ENCODE measurements at places on chromosomes 13 and 19.

- no peak for DNase-seq
Measured at GRCh38 chr19:40763526-40763925, 11.8 kb upstream of the MIA start.

GRCh38 chr13:74930402-74931165, 551.4 kb downstream of the TBC1D4 start:
- no peak for DNase-seq

DNA sequence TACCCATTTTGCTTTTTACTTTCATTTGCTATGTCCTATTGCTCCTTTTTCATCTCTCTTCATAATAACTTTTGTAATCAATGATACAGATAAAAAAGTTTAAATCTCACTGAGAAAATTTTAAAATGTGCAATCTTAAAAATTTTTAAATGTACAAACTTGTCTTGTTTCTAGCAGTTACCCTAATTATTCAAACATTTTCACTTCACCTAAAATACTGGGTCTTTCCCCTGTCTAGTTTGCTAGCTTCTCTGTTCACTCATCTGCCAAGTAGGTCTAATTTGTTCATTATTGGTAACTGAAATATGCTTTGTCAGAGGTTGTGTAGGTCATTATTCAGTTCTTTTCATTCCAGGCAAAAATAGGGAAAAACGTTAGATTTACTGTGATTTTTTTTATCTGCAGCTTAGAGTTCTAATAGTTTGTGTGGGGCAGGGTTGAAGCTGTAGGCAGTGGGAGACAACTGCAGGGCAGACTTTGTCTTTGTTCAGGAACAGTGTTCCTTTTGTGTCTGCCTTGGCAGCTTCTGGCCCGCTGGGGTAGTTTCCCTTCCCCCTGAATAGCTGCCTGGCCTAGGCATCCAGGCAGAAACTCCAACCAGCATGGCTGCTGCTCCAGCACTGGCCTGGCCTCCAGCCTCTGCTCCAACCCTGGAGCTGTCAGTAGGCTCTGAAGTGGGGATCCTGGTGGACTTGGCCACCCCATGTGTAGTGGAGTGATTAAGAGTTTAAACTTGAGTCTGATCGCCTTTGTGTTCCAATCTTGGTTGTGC, 48.5 kb downstream of the WDFY2 start:
- no peak for DNase-seq

DNA sequence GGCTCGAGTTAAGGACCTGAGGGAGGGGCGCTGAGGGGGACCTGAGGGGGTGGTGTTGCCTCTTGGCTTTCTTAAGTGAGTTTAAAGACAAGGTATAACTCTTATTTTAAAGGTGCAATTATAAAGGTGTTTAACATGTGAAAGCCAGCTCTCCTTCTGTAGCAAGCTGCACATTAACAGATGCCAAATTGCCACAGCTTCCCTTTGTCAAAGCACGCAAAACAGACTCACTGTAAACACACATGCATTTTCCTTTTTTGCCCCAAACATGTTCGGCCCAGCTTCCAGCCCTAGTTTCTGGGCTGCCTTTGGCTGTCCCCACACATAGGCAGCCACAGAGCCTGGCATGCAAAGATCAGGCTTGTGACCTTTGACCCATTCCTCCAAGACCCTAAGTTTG, 111.9 kb downstream of the SLC7A1 start:
- DNase-seq, result no peak

DNA sequence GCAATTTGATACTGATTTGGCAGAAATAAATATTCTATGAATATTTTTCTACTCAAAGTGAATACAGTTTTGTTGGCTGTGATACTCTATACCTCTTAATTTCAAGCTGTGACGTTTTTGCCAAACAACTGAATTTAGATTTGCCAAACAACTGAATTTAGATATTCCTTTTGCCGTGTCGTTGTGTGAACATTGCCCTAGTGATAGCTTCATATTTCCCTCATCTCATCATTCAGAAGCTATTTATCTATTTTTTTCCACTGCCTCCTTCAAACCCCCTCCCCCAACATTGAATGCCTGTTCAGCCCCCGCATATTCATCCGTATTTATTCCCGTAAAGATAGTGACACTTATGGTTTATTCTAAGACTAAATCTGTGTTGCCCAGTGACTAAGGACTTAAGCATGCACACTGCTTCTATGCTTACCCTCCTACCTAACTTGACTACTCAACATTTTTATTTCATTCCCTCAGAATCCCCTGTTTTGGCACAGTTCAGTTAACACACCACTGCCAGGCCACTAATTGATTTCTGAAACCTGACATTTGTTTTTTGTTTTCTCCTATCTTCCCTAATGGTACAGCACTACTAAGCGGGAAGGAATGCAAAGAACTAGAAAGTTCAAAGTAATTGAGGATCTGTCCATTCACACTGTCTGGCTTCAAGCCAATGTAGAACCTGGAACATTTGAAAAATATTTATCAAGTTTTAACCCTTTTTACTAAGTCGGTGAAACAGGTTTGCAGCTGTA, 2.8 kb upstream of the KLF5 start:
- DNase-seq, result no peak

DNA sequence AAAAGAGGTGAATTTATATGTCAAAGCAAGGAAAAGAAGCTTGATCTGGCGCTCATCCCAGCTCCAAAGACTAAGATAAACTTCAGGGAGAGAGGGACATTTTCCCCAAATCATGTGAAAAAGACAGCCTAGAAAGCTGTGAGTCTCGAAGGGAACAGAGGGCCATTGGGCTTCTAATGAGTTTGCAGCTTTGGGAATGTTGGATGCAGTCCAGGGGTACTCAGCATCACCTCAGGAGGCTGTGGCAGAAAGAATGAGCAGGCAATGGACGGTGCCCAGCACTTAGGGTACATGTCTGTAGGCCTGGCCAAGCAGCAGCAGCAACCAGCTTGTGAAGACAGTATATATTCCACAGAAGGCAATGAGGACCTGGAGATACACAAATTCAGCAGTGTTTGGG, 25.7 kb upstream of the WASF3 start:
- no peak for DNase-seq

- no peak for DNase-seq
Measured at GRCh38 chr19:47309038-47309437, 623 bp upstream of the C5AR1 start.

DNA sequence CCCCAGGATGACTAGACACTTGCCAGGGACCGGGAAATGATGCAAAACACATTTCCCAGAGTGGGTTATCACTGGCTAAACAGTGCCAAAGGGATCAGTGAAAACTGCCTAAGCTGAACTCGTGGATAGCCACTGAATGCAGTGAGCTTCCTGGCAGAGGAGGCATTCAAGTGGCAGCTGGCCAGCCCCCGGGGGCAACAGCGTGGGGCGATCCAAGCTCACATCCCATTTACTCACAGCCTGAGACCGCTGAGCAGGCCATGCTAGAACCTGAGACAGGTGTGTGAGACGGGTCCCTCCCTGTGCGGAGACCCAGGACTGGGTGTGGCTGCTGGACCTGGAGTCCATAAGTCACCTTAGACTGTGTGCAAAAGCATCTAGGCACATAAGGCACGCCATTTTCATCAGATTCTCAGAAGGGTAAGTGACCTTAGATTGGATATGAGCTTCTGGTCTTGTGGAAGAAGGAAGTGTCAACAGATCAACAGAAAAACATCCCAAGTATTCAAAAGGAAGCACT, 51.9 kb upstream of the SLC15A1 start:
- DNase-seq, result no peak

- no peak for DNase-seq
Measured at GRCh38 chr19:4970558-4971423, 1.9 kb downstream of the KDM4B start.

- DNase-seq, result no peak
Measured at GRCh38 chr13:44292545-44292944, 81.1 kb upstream of the SERP2 start.

DNA sequence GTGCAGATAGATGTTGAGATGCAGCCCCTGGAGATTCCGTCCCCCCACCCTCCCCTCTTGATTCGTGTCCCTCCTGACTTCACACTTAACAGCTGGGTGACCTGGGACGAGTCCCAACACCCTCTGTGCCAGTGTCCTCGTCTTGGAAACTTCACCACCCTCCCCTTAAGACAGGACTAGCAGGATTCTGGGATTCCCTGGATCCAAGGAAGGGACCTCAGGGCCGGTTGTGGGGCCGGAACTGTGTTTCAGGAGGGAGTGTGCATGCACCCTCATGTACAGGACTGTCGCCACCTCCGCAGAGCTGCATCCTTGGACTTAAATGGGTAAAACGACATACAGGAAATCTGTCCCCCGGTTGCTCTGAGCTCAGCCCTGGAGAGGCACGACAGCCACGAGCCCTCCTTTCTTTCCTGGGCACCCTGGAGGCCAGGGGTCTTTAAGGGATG, 990 bp downstream of the MYO9B start:
- DNase-seq, result no peak

GRCh38 chr19:35034005-35034502, 3.8 kb downstream of the SCN1B start:
- no peak for DNase-seq

- DNase-seq, result no peak
Measured at GRCh38 chr13:76020421-76020955, 384.4 kb downstream of the LMO7 start.

DNA sequence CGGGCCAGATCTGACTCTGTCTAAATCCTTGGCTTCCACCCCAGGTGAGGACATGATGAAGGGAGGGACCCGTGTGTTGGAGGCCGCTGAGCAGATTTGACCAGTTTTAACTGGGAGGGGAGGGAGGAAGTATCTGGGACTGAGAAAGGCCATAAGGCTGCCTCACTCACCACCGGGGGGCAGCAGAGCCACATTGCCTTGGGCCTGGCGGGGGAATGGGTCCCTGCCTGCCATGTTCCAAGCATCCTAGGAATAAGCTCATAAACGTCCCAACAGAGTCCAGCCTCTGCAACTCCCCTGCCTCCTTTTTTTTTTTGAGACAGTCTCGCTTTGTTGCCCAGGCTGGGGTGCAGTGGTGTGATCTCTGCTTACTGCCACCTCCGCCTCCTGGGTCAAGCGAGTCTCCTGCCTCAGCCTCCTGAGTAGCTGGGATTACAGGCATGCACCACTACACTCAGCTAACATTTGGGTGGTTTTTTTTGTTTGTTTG, 15.5 kb downstream of the MAST3 start:
- peak; percentile 57 for DNase-seq

GRCh38 chr13:36146511-36147269, 15.5 kb upstream of the DCLK1 start:
- no peak for DNase-seq

- no peak for DNase-seq
Measured at GRCh38 chr13:112000888-112001287, 66.1 kb upstream of the SOX1 start.

- DNase-seq, result no peak
Measured at GRCh38 chr13:100644371-100644770, 30.2 kb downstream of the TMTC4 start.

GRCh38 chr19:32812036-32812435, 57.5 kb downstream of the SLC7A9 start:
- DNase-seq, result no peak

DNA sequence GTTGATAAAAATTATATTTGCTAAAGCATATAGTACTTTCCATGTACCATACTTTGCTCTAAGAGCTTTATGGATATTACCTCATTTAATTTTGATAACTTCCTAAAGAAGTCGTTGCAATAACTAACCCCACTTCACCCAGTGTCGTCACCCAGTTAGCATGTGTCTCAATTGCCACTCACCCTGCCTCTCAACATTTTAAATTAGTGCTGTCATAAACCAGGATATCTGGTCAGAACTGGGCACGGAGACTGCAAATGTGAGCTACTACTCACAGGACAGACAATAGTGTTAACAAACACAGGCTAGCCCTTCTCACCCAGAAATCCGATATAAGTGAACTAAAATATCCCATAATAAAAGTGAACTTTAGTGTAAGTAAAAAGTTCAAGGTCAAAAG, 430.6 kb downstream of the KLF12 start:
- DNase-seq, result no peak

- no peak for DNase-seq
Measured at GRCh38 chr13:99648066-99648665, 146.9 kb downstream of the TM9SF2 start.

- DNase-seq, result no peak
Measured at GRCh38 chr13:112442483-112443090, 66.4 kb downstream of the SPACA7 start.

DNA sequence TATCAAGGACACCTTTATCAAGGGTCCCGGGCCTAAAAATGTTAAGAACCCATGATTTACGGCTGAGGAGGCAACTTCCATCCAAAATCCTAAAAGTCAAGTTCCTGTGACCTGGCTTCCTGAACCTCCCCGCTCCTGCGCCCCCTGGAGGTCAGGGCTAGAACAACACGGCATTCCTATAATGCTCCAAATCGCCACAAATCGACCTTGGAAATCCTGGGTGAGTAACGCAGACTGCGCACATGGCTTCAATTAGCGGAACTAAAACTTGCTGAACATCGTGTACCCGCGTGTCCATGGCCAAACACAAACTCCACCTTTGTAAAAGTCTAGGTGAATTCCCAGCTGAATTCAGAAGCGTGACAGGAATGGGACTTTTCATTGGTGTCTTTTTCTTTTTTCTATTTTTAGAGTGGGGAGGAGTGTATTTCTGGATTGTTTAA, 4.3 kb upstream of the C5AR1 start:
- DNase-seq, result peak; percentile 26

DNA sequence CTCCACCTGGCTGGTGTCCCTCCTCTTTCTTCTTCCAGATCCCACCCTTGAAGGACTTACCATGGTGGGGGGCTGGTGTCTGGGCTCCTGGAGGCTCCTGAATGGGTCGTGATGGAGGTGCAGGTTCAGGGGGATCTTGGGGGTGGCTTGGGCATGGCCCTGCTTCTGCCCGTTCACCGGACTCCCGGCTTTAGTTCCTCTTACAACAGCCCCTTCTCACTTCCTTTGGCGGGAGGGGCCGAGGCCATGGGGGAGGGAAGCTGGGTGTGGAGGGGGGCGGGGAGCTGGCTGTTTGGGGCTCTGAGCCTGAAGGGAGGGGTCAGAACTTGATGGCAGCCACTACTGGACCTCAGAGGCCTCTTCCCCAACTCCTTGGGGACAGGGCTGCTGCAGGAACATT, at the start of gene MYO1F:
TSS of gene MYO1F (minus strand) at position 196 of the 400 bp plus-strand sequence. CDS start at position 63, 133 bp downstream.
- DNase-seq, result no peak

DNA sequence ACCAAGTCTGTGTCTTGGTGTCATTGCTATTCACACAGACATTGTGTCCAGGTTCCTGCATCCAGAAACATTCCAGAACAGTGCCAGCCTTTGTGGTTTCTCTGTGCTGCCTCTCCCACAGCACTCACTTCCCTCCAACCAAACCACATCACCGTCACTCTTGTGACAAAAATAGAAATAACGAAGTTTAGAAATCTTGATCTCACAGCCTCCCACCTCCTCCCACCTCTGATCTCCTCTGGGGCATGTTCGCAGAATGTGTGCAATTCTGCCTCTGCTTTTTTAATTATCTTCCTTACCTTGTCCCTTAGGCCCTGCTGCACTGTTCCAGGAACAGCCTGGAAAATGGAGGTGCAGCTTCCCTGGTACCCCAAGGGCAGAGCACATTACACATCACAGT, 8.7 kb upstream of the SERPINE3 start:
- no peak for DNase-seq

DNA sequence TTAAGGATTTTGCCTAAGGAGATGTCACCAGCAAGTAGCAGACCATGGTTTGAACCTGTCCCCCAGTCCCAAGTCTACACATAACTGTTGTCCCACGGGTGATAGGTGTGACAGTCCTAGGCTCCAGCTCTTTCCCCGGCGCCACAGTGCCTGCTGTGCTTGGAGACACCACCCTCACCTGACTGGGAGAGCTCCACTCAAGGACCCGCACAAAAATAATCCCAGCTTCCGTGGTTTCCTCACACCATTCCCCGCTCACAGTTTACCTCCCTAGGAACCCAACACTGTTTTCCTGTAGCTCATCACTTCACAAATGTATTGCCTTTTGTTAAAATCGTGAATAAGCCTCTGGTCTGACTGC, 19.8 kb upstream of the RASA3 start:
- no peak for DNase-seq

Measured in activated T-helper 1 cell treated with anti-CD3 and anti-CD28 coated beads, Interleukin-2, amount 50 U/mL, for 16 hours (primary cell).